NCI-H187 (cell line): ENCODE measurements at places on chromosomes 3 and 15.

DNA sequence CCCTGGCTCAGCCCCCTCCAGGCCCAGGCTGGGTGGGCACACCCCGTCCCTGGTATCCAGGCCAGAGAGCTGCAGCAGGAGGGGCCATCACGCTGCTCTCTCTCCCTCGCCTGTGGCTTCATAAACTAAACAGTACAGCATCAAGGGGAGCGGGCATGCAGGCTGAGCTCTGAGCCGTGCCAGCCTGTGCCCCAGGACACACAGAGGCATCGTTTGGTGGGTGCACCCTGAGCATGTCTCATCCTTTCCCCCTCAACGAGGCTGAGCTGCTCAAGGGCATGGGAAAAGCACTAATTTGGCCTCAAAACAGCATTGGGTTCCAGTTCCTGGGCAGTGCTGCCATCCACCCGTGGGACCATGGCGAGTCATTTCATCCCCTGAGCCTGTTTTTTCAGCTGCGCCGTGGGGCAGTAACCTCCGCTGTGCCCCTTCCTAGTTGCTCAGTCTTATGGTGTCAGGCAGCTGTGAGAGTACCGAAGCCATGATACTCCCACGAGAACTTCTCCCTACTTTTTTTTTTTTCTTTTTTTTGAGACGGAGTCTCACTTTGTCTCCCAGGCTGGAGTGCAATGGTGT lies 79.6 kb downstream of the CPN2 start:
- DNase-seq: no peak

- no peak for DNase-seq
Observed at GRCh38 chr3:165518346-165518745, 318.9 kb downstream of the BCHE start.

- no peak for DNase-seq
Observed at GRCh38 chr15:52730173-52730572, 51.0 kb upstream of the ATOSA start.

DNA sequence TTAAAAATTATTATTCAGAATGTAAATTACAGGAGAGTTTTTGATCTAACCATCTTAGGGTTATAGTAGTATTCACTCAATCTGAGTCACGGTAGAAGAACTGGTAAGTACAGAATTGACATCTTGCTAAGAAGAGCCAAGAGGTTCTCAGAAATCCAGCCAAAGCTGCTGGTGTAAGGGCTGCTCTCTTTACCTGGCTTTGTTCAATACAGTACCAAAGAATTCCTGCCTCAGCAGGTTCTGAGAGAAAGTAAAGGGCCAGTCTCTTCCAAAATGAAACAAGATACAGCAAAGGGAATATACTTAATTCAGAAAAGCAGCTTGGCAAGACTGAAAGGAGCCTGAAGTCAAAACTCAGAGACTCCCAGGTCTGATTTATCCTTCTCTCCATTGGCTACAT lies 193.1 kb downstream of the TNIK start:
- DNase-seq: no peak
